ENCODE measurements at places on chromosomes 11 and 22.

DNA sequence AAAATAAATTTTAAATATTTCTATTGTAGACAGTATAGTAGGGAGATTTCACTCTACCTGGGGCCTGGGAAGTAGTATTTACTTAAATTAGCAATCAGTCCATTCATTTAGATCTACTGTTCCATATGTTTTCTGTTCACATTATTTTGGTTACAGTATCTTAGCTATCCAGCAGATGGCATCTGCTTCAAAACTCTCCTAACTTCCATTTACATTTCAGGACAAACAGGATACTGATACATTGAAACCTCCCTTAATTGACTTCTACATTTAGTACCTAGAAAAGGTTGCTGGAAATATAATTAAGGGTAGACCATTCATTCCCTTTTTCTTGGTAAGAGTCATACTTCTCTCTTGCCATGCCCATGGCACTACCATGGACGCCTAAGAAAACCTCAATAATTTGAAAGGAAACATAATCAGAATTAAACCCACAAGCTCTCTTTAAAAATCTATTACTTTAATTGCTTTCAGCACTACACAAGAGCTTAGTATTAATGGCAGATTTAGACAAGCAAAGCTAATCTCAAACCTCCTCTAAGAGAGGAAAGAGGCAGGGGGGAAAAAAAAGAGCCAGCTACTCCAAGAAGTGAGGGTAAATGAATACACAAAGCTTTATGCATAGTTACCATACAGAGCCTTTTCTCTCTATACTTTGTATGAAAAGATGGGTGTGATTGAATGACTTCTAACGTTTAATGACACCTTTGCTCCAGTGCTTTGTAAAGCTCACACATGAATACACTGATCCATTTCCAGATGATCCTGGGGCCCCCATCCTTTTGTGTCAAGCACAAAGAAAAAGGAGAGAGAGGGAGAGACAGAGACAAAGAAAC is 131.2 kb upstream of the MTMR2 start:
- DNase-seq = no peak

GRCh38 chr11:6303661-6304060 is 16.6 kb downstream of the CAVIN3 start:
- DNase-seq = no peak

DNA sequence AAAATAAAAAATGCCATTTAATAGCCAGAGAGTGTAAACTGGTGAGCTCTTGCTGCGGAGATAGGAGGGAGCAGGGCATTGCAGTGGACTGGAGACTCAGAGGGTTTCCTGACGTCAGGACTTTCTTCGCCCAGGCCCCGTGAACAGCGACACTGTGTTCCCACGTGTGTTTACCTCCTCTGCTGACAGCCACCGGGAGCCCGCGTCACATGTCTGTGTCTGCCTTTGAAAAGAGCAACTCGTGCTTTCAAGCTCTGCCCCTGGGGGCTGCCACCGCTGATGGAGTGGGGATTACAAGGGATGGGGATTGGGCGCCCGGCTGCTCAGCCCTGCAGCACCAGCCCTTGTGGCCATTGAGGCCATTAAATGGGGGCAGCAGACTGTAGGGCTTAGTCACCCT is 3.3 kb downstream of the TANGO2 start:
- DNase-seq = peak; percentile 56

GRCh38 chr22:48105259-48105658 is 1342.8 kb downstream of the TBC1D22A start:
- DNase-seq = no peak

DNA sequence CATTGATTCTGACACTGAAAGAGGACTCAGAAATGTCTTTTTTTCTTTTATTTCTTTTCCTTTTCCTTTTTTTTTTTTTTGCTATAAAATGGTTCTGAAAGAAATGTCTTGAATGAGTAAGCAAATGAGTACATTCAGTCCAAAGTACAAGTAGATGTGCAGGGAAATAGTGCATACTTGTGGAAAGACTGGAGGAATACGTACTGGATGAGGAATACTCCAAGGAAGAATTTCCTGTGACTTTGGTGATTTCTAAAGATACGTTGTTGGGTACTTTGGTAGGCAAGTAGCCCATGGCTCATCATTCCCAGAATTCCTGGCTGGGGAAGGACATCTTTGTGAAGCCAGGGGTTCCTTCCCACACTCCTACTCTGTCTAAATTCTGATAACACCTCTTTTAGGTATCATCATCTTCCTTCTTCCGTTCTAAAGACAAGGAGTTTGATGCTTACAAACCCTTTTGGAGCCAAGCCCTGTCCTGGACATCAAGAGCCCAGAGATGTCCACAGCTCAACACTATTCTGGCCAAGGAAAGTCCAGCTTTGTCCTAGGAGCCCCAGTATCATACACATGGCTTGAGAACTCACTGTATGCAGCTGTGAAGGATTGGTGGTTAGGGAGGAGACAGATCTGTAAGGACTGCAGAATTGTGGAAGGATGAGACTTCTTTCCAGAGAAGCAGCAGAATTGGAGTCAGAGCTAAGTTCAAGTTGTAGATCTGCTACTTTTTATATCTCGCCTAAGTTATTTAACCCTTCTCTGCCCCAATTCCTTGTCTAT is 4.8 kb upstream of the NUP98 start:
- DNase-seq = no peak

GRCh38 chr11:80163441-80163840 is 722.6 kb upstream of the TENM4 start:
- DNase-seq = no peak

DNA sequence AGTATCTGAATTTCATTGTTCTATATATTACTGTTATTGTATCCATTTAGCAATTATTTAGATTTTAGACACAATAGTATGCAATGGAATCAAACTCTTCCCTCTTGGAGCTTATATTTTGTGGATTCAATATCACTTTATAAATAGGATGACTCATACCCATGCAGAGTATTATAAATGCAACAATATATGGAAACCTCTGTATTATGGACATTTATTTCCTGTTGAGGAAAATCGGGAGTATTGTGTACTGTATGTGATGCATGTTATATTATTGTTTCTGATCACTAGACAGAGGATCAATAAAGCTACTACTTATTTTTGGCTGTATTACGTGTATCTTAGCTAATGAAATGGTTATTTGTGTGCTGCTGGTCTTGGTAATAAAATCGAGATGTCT is 770 bp downstream of the METTL15 start:
- no peak for DNase-seq

DNA sequence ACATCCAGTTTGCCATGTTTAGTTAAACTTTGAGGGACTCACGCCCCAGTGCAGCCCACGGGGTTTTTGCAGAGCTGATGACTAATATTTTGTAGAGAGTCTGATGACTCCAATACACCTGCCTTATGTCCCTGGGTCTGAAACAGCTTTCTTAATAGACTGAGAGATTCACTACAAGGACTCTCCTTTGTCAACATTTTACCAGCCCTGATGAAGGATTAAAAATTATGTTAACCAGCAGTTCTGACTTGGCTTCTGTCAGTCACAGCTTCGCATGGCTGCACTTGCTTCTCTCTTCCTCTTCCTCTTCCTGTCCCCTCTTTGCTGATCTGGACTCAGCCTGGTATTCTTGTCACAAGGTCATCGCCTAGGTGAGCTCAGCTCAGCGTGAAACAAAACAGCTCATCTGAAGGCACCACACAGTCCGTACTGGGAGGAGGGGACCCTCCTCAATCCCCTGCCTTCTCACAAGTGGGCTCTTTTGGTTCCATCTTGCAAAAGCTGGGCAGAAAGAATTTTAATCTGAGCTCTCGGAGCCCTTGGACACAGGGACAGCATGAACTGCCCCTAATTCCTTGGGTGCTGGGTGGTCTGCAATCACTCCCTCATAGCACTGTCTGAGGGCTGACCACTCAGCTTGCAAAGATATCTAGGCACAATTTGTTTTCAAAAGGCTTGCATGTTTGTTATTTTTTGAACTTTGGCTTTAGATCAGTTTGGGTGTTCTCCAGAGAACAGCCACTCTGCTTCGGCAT is 38.1 kb upstream of the POU2AF1 start:
- DNase-seq = no peak

DNA sequence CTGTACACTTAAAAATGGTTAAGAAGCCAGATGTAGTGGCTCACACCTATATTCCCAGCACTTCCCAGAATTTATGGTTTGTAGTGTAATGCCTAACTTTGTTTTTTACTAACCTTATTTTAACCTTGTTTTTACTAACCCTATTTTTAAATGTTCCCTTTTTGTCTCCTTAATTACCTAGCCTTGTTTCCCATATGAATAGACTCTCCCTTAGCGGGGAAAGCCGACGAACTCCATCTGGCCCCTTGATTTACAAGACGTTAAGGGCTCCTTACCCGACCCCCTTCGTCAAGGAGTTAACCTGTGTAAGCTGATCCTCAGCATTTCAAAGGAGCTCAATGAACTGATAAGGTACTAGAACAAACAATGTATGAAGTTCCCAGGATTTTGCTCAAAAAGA is 17.1 kb downstream of the APOBEC3H start:
- no peak for DNase-seq

DNA sequence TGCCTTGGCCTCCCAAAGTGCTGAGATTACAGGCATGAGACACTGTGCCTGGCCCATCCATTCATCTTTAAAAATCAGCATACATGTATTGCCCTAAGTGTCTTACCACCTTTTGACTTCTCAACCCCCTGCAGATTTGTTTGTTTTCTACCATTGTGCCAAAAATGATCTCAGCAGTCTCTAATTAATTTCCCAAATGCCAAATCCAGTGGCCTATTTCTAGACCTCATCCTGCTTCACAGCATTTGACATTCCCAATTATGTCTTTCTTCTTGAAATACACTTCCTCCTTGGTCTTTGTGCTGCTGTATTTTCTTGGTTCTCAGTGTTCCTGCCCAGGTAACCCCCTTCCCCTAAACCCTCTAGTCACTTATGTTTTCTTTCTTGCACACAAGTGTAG is 46.0 kb upstream of the GRAMD1B start:
- no peak for DNase-seq

- peak; percentile 77 for DNase-seq
These were observed 1.7 kb upstream of the CRYBB1 start for GRCh38 chr22:26619510-26619909.

GRCh38 chr11:3831378-3832239 is 9.2 kb downstream of the RHOG start:
- DNase-seq = no peak

DNA sequence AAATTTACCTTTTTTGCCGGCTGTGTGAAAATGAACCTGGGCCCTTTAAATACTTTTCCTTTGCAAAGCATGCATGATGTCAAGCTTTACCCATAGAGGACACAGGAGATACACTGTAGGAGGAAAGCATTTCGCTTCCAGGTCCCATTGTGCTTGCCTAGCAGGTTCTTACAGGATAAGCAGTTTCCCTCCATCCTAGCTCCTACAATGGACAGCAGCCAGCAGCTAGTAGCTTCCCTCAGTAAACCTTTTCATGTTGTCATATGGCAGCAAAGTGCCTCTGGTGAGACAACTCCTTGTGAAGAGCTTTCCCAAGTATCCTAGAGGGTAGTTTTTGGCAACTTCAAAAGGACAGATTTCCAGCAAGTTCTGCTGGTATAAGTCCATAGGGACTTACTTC is 78.4 kb downstream of the RBFOX2 start:
- no peak for DNase-seq

- no peak for DNase-seq
These were observed 26.9 kb downstream of the MICAL3 start for GRCh38 chr22:17997456-17997855.

DNA sequence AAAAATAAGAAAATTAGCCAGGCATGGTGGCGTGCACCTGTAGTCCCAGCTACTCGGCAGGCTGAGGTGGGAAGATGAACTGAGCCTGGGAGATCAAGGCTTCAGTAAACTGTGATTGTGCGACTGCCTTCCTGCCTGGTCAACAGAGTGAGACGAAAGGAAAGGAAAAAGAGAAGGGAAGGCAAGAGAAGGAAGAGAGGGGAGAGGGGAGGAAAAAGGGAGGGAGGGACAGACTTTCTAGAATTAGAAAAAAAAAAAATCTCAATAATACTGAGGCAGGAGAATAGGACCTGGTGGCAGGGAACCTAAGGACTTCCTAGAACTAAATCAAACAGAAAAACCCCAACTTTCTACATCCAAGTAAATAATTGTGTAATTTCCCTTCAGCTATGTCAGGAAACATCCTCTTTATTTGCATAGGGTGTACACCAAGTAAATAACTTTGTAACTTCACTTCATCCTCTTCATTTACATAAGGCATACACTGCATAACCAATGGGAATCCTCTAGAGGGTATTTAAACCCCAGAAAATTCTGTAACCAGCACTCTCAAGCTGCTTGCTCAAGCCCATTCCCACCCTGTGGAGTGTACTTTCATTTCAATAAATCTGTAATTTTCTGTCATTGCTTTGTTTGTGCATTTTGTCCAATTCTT is 8.7 kb downstream of the SBF2 start:
- DNase-seq = no peak

DNA sequence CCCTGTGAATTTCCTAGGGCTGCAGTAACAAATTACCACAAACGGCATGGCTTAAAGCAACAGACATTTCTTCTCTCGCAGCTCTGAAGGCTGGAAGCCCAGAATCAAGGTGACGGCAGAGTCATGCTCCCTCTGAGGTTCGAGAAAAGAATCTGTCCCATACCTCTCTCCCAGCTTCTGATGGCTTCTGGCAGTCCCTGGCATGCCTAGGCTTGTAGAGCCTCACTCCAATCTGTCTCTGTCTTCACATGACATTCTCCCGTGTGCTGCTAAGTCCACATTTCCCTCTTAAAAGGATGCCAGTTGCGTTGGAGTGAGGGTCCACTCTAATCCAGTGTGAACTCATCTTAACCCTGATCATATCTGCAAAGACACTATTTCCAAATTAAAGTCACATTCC is 116.2 kb downstream of the NECTIN1 start:
- DNase-seq = no peak

GRCh38 chr11:126433989-126434949 is 78.8 kb downstream of the ST3GAL4 start:
- DNase-seq = no peak

DNA sequence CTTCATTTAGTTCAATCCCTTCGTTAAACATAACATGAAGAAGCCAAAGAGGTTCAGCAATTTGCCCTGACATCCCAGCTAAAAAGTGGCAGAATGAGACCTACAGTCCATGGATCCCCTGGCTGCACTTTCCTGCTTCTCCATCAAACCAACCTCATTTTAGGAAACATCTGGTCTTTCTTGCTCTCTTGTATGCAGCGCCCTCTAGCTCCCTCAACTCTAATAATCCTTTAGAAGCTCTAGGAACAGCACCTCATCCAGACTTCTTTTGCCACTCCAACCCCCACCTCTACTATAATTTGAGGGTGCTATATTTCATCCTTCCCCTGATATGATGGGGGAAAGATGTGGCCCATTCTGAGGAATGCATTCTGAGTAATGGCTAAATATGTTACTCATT is 7.4 kb downstream of the CNTF start:
- DNase-seq = no peak

GRCh38 chr11:112465433-112466024 is 204.9 kb upstream of the PLET1 start:
- no peak for DNase-seq

GRCh38 chr11:15622231-15622890 is 507.6 kb downstream of the INSC start:
- DNase-seq = no peak

- DNase-seq = no peak
These were observed 101.8 kb upstream of the ASPHD2 start for GRCh38 chr22:26327306-26327705.
